ENCODE measurements at places on chromosomes 13 and 19.

GRCh38 chr19:53977429-53977990 lies 13.9 kb upstream of the CACNG6 start:
- DNase-seq = peak; percentile 88

GRCh38 chr13:23450340-23451046 lies 17.0 kb upstream of the SACS start:
- DNase-seq = no peak

DNA sequence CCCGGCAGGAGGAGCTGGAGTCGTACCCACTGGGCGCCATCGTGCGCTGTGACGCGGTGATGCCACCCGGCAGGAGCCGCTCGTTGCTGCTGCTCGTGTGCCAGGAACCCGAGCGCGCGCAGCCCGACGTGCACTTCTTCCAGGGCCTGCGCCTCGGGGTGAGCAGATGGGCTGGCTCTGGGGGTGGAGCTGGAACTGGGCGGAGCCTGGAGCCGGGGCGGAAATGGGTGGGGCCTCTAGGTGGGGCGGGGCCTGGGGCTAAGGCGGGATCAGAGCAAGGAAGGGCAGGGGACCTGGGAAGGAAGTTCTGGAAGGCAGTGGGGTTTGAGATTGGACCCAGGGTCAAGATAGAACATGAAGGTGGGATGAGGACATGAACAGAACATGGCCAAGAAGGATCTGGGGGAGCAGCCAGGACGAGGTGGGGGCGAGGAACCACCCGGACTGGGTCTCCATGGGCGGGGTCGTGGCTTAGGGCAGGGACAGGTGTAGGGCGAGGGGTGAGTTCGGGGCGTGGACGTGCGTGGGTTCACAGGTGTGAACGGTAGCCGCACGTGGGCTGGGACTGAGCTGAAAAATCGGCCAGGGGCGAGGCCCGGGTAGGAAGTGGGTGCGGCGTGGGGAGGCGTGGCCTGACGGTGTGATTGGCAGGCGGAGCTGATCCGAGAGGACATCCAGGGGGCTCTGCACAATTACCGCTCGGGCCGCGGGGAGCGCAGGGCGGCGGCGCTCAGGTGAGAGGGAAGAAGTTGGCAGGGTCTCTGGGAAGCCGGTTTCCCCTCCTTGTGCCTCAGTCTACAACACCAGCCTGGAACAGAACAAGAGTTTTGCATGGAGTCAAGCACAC lies 4.7 kb downstream of the EPS8L1 start:
- no peak for DNase-seq

- DNase-seq = peak; percentile 23
Observed at GRCh38 chr13:20714563-20715329, 11.2 kb downstream of the IL17D start.

- DNase-seq = no peak
Observed at GRCh38 chr13:58495668-58496067, 864.1 kb downstream of the PCDH17 start.

- no peak for DNase-seq
Observed at GRCh38 chr19:58364146-58364545, 1.6 kb upstream of the ZNF497 start.
